ENCODE measurements at places on chromosomes 13 and 19.

DNA sequence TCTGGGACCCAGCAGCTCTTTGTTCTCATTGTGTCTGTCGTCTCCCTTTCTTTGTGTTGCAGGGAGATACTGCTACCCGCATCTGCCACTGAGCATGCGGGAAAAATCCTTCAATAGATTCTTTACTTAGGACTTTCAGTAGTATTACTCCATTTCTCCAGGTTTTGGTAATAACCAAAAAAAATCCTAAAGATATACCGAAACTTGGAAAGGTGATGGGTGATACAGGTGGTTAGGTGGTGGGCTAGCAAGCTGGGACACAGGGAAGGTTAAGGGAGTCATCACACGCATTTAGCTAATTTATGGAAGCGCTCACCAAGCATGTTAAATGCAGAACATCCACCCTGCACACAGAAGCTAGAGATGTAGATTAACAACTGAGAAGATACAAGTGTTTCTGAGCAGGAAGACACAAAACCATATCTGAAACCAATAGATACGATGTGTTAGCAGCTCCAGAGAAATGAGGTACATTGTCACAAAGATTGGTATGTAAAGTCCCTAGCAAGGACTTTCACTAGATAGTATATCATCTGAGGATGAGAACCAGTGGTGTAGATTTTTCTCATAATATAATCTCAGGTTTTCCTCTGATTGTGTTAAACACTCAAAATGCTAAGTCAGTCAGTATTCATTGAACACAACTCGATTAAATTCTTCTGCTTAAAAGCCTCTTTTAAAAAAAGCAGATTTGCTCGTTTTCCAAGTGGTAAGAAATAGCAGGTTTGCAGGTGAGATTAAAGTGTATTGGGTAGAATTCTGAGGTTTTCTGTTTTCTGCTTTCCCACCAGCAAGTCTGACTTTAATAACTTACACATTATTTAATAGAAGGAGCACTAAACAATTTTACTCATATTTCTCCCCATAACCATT is 1.2 kb upstream of the SLAIN1 start:
- DNase-seq = no peak

GRCh38 chr13:46571909-46572595 is 19.1 kb downstream of the LRCH1 start:
- no peak for DNase-seq

DNA sequence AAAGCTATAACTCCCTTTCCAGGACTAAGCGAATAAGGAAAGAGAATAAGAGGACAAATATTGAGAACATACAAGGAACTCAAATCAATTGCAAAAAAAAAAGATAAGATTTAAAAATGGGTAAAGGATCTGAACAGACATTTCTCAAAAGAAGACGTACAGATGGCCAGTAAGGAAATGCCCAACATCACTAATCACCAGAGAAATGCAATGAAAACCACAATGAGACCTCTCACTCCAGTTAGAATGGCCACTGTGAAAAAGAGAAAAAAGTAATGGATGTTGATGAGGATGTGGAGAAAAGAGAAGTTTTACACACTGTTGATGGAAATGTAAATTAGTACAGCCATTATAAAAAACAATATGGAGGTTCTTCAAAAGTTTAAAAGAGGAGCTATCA is 63.8 kb downstream of the VWA8 start:
- DNase-seq = no peak

- DNase-seq = no peak
Measured at GRCh38 chr13:71828564-71828963, 38.4 kb downstream of the DACH1 start.

GRCh38 chr19:1107661-1108261 is 4.0 kb downstream of the GPX4 start:
- DNase-seq = no peak

DNA sequence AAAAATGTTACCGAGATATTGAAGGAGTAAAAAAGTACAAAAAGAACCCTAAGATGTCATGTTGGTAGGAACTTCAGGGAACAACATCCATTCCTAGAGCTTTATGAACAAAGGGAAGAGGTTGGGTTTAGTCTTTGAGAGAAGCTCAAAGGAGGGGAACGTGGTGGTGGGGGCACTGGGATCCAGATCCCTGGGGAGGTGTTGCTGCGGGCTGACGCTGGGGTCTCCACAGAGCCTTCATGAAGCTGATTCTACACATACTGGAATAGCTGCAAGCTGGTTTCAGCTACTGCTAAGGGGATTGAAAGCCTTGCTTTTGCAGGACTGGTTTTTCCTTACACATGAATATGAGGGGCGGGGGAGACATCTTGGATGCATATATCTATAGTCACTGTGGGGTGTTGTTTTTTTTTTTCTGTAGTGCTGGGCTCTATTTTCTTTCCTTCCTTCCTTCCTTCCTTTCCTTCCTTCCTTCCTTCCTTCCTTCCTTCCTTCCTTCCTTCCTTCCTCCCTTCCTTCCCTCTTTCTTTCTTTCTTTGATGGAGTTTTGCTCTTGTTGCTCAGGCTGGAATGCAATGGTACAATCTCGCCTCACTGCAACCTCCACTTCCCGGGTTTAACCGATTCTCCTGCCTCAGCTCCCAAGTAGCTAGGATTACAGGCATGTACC is 6.5 kb upstream of the MZF1 start:
- no peak for DNase-seq

- DNase-seq = peak; percentile 72
Measured at GRCh38 chr13:27953676-27954405, 15.3 kb downstream of the CDX2 start.

DNA sequence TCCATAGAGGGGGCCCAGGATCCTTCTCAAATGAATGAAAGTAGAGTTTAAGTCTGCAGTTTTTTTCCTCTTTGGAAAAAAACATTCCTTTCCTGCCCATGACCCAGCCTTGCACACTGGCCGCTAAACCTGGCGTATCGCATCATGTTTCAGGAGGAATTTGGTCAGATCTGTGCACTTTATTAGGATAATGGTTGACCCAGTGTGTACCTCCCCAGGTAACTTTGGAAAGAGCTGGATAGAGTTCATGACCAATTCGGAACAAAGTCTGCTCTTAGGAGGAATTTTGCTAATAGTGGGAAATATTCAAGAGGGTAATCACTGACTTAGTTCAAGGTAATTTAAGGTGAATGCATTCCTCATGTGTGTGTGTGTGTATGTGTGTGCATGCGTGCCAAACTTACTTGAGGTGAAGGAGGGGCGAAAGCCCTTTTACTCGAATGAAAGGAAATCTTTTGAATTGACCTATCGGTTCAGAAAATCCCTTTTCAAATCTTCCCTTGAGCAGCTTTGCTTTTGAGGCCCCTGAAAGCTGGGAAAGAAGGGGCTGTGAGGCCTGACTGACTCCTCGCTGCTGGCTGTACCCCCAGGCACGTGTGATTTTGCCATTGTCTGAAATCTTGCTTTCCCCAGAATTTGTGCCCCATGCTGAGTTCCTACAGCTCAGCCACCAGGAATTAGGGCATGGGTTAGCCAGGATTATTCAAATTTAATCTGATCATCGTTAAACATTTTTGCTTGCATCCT is 46.3 kb downstream of the SIPA1L3 start:
- DNase-seq = no peak

GRCh38 chr13:79621902-79622301 is 140.9 kb downstream of the NDFIP2 start:
- no peak for DNase-seq

- no peak for DNase-seq
Measured at GRCh38 chr13:31461923-31462322, 262.1 kb downstream of the B3GLCT start.

DNA sequence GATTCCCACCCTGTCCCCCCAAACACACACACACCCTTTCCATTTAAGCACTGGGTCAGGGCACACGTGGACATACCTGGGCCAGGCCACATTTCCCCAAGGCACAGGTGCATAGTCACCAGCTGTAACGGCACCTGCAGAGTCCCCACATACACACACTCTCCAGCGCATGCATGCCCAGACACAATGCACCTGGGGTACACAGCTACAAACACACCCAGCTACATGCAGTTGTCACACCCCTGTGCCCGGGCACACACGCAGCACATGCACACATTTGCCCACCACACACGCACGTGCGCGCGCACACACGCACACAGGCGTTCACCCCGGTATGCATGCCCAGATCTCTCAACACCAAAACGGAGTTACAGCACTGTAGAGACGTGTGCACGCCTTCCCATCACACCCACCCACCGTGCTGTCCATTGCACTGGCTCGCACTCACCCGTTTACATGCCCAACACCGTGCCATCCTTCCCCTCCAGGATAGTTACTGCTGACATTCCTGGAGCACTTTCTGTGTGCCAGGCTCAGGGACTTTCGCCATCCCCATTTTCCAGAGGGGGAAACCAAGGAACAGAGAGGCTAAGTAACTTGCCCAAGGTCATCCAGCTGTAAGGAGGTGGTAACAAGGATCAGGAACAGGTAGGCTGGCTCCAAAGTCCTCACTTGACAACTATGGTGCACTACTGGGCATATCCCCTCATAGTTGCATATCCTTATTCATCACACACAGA is 749 bp upstream of the SHANK1 start:
- DNase-seq = no peak

DNA sequence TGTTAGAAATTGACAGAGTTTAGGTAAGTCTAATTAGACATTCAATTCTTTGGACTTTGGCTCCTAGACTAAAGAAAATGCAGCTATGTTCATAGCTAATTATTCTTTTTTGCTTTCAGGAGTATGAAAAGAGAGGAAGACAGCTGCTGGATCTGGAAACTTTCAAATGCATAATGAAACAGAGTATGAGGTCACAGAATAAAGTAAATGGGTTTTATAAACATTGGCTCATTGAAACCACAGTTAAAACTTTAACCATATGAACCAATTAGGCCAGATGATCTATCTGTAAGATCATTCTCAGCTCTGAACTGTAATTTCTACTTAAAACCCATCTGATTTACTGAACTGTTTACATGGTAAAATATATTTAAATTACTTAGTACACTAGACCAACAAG is 82.7 kb downstream of the TEX26 start:
- no peak for DNase-seq

DNA sequence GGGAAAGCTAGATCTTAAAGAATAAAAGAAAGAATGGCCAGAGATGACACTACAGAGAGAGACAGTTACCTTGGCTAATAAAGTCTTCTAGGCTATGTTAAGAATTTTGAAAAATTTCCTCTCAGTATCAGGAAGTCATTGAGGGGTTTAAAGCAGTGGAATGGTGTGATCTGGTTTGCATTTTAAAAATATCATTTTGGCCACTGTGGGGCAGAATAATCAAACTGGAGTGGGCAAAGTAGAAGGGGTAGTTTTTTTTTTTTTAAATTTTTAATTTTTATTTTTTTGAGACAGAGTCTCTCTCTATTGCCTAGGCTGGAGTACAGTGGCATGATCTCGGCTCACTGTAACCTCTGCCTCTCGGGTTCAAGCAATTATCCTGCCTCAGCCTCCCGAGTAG is 4.4 kb upstream of the CNMD start:
- no peak for DNase-seq

DNA sequence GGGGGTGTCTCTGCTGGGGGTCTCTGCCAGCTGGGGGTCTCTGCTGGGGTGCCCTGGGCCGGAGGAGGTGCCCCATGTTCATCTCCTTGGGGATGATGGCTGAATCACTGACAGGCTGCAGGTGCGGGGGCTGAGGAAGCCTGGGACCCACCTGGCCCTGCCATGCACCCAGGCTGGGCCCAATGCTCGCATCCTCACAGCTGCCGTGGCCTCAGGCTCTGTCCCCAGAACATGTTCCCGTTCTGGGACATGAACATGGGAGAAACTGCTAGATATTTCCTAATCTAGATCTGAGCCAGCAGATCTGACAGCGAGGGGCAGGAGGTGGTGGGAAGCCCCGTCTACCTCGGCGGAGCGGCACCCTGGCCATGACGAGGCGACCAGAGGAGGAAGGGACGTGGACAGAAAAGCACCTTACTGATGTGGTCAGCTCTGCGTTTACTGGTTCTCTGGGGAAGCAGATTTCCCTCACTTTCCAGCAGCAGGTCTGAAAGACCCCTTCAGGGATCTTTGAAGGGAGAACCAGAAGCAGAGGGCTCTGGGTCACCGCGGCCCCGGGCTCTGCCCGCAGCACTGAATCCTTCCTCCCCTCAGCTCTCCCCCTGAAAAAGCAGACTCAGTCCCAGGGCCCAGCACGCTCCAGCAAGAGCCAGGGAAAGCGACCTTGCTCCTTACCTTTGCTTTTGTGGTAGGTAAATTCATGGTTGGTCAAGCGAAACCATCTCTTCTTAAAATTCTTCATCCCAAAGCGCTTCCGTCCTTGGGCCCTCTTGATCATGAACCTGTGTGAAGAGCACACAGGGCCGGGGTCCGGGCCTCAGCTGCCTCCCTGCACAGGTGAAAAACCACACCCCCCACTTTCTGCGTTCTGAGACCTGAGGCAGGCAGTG is 26.5 kb upstream of the C13orf46 start:
- DNase-seq = no peak
